ENCODE measurements at places on chromosomes 11 and 22.

DNA sequence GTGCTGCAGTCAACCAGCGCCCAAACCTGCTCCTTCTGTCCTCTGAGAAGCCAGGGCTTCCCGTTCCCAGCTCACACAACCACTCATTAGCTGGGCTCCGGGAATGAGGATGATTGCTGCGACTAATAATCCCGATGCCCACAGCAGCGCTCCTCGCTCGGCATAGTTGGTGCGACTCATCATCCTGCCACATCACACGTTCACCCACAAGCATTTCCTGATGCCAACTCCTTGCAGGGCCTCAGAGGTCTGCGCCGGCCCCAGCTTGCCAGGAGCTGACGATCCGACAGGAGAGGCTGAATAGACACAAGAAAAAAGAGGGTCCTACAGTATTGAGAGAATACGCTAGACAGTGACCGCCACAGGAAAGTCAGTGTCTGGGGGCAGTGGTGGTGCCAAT is 10.6 kb upstream of the CSNK1E start:
- DNase-seq: no peak

DNA sequence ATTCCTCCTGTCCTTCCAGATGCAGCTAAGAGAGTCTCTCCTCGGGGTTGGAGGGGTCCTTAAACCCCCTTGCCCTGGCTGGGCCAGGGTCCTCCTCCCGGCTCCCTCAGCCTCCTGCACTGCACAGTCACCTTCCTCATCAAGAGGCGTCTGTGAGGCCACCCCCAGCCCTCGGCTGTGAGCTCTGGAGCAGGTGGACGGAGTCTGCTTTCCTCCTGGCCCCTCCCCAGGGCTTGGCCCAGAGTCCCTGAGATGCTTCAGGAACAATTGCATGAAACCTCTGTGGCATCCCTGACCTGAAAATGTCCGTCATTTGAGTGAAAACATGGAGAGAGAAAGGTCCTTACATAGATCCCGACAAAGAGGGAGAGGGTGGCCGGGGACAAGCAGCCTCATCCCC is 6.7 kb upstream of the FGF3 start:
- no peak for DNase-seq

GRCh38 chr11:111909378-111909777 is 2.2 kb downstream of the CRYAB start:
- DNase-seq: no peak

- DNase-seq: no peak
Measured at GRCh38 chr11:55719608-55720160, 53.6 kb upstream of the OR5D13 start.

DNA sequence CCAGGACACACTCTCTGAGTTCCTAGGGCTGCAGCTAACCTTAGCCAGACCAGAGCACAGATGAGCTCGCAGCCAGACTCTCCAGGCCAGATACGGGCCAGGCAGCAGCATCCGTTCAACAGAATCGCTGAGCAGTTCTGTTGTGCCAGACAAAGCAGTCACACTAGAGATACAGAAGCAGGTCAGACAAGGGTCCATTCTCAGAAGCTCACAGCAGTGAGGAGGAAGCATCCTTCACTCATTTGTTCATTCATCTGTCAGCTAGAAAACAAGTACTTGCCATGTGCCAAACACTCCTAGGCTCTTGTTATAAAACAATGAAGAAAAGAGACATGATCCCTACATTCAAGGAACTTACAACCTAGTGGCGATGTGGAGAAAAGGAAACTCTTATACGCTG is 2.6 kb downstream of the LMO2 start:
- no peak for DNase-seq

DNA sequence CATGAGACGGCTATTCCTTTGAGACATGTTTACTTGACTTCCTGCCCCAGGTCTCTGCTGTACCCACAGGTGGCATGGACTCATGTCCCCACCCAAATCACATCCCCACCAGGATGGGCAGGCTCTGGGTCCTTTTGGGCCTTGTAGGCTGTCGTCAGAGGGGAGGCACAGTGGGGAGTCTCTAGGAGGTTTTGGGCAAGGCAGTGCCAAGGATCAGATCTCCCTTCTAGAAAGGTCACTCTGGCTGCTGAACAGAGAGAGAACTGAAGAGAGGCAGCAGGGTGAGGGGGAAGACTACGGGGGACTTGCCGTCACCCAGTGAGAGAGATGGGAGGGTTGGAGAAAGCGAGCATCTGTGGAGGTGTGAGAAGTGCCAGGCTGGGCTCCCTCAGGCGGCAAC is 4.6 kb upstream of the KCNQ1OT1 start:
- DNase-seq: no peak

GRCh38 chr11:130313383-130314183 is 1.1 kb downstream of the ZBTB44 start:
- no peak for DNase-seq

- DNase-seq: no peak
Measured at GRCh38 chr22:36379593-36380361, 8.0 kb downstream of the MYH9 start.

- no peak for DNase-seq
Measured at GRCh38 chr11:95917193-95918036, 6.5 kb downstream of the MTMR2 start.

- no peak for DNase-seq
Measured at GRCh38 chr22:46810856-46811786, 48.7 kb downstream of the TBC1D22A start.

GRCh38 chr22:31933816-31934482 is 10.4 kb upstream of the YWHAH start:
- no peak for DNase-seq

GRCh38 chr11:67213178-67213621 is 53.1 kb upstream of the GRK2 start:
- DNase-seq: no peak

GRCh38 chr11:116611998-116612620 is 160.7 kb downstream of the BUD13 start:
- no peak for DNase-seq

DNA sequence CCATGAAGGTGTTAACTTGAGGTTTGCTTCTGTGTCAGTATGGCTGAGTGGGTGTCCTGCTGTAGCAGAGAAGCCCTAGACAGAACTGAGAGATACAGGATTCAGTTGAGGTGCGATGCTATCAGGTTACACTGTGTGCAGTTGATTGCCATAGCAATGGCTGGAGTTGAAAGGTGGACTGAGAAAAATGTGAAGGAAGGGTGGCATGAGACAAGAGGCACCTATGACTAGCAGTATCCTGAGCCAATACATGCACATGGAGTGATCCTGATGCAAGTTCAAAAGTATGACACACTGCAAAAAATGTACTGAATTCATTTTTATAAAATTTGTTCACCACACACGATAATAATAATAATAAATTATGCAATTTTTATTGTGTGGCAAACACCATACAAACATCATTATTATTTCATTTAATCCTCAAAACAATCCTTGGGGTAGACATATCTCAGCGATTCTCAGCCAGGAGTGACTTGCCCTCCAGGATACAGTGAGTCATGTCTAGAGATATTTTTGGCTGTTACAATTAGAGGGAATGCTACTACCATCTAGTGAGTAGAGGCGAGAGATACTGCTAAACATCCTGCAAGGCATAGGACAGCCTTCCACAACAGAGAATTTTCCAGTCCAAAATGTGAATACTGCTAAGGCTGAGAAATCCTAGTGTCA is 3.9 kb upstream of the PIWIL4 start:
- no peak for DNase-seq

GRCh38 chr11:5246772-5247471 is 2.7 kb downstream of the HBG1 start:
- DNase-seq: no peak

GRCh38 chr11:133388975-133389568 is 143.2 kb downstream of the OPCML start:
- no peak for DNase-seq

DNA sequence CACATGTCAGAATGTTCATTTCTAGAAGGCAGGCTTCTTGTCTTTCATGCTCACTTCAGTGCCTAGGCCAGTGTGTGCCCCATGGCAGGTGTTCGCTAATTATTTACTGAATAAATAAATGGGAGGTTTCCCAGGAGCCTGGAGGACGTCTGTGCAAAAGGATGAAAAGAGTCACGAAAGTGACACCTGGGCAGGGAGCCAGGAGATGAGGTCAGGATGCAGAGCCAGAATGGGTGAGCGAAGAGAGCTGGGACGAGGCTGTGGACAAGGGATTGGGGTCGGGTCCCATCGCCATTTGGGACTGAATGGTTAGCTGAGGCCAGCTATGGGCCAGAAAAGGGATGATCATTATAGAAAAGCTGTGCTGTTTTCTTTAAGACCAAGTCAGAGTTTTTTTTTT is 560.4 kb downstream of the TBC1D22A start:
- no peak for DNase-seq
